Left colon (tissue), 2 donors: ENCODE measurements at places on chromosomes 1 and 21. TPM values are rescaled to one million over a fixed set of nuclear protein-coding genes. Genes with fewer than 3 reads are reported as not detected.

DNA sequence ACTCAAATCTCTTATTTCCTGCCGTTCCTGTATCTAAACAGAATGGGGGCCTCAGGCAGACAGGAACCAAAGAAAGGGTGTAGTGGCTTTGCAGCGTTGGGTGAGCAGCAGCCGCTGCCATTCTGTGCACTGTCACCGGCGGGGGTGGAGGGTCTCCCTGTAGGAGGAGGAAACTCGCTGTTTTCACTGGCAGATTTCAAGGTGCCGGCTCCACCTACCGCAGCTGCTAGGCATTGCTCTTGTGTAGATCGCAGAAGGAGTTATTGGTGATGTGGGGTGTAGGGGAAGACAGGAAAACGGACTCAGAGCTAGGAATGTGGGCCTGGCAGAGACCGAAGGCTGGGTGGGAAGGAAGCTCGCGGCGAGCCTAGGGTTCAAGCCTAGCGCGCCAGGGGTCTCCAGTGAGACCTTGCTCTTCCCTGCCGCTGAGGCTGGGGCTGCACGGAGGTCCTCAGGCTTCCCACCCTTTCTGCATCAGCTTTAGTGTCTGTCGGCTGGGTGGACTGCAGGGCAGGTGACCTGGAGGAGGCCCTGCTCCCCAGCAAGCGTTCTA lies 20.8 kb downstream of the ATP5PO start:
- peak; percentile 50 for DNase-seq

GRCh38 chr1:90043586-90043985 lies 48.7 kb downstream of the ZNF326 start:
- DNase-seq = no peak

- no peak for DNase-seq
Measured at GRCh38 chr1:58439946-58440345, 106.6 kb downstream of the OMA1 start.

GRCh38 chr1:23564529-23565122 lies 5.3 kb upstream of the ID3 start:
- DNase-seq = no peak

GRCh38 chr1:37752583-37753471 lies 12.1 kb downstream of the EPHA10 start:
- no peak for DNase-seq

CFHR3 gene
- not detected for total RNA-seq
